Stimulated activated CD8-positive, alpha-beta memory T cell treated with anti-CD3 and anti-CD28 coated beads, Interleukin-4, amount 100 ng/mL, for 1 hour (primary cell): ENCODE measurements at places on chromosomes 6 and 20.

DNA sequence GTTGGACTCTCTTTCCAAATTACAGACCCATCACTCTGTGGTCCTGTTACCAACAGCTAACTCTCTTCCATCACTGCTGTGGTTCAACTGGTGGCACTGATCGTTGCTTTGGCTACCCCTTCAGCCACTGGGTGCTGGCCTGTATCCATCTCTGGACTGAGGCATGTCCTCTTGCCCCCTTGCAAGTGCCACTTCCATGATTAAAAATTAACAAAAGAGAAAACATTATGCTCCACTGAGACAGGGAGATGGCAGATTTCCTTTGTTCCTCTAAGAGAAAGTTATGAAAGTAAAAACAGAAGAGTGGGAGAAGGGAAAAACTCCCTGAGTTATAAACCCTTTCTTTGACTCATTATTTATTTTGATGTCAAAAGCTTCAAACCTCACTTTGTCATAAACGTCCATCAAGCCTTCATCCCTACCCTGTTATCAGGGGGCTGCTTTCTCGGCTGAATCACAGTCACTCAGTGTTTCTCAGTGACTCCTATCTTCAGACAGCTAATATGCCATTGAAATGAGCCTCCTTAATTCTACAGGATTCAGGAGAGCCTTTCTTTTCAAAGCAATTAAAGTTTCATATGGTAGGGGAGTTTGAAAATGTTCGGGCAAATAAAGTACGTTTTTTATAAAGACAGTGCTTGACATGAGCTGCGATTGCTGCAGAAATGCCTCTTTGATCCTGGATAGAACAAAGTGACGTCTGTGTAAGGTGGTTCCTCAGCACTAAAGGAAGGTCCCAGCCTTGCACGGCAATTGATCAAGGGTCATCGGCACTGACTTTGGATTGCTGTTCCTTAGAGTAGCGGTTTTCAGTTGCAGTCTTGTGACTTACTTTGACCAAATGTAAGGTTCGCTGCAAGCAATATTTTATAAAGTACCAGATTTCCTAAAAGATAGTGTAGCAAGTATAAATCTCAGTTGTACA is 49.9 kb upstream of the PBOV1 start:
- DNase-seq, result no peak

- no peak for DNase-seq
These were observed 235.9 kb downstream of the BTBD3 start for GRCh38 chr20:12153628-12154027.

DNA sequence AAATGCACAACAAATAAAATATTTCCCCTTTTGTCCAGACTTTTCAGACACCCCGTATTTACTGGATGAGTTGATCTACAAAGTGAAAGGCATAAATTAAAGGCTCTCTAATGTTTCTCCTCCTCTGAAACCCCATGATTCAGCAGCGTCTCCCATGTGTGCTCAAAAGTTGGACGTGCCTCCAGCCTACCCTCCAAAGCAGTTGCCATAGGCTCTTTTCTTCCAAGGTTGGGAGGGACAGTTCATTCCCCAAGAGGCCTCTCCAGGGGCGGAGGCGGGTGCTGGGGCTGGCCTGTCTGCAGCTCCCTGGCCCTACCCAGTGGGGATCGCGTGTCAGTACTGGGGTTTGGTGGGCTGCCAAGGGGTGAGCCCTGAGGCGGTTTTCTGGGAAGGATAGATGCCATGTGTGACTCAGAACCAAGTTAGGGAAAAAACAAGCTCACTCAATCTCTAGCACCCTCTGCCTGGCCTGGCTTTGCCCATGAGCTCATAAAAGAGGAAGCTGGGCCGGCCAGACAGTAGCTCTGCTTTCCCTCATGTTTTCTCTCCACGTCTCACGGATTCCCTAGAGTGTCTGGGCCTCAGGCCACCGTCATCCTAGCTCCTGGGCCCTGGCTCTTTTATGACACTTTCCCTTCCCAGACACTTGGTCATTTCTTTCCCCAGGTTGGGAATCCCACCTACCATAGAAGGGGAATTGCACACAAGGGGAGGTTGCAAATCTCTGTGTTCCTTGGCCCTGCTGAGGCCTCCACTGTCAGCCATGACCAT is 8.0 kb upstream of the IER3 start:
- no peak for DNase-seq

DNA sequence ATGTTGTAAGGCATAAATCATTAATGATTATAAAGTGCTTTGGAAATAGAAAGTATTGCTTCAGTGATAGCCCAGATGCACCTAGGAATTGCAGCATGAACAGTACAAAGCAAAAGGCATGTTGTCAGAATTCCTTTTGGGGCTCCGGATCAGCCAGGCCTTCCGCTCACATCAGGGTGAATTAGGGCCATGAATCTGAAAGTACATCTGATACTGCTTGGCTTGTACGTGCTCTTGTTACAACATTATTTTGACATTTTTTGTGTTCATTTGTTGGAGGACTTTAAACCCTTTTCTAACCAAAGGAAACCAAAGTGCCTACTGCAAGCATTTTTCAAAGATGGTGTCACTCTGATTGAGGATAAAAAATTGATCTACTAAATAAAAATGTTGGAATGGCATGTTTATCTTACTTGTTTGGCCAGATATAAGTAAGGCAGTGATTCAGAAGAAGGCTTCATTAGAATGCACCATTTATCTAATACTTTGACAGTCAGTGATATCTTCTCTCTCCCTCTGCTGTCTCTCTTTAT is 1005.6 kb upstream of the FLRT3 start:
- DNase-seq, result no peak

GRCh38 chr20:9397928-9398327 is 116.5 kb upstream of the LAMP5 start:
- DNase-seq, result no peak

GRCh38 chr6:33807606-33808005 is 3.8 kb upstream of the MLN start:
- no peak for DNase-seq

- no peak for DNase-seq
These were observed 47.2 kb downstream of the SLC9A8 start for GRCh38 chr20:49859807-49860206.

GRCh38 chr20:39195582-39196021 is 233.5 kb downstream of the DHX35 start:
- DNase-seq, result no peak

- no peak for DNase-seq
These were observed 193.8 kb upstream of the MAN1A1 start for GRCh38 chr6:119543332-119543731.

GRCh38 chr20:63056236-63057170 is 49.7 kb upstream of the BHLHE23 start:
- no peak for DNase-seq

DNA sequence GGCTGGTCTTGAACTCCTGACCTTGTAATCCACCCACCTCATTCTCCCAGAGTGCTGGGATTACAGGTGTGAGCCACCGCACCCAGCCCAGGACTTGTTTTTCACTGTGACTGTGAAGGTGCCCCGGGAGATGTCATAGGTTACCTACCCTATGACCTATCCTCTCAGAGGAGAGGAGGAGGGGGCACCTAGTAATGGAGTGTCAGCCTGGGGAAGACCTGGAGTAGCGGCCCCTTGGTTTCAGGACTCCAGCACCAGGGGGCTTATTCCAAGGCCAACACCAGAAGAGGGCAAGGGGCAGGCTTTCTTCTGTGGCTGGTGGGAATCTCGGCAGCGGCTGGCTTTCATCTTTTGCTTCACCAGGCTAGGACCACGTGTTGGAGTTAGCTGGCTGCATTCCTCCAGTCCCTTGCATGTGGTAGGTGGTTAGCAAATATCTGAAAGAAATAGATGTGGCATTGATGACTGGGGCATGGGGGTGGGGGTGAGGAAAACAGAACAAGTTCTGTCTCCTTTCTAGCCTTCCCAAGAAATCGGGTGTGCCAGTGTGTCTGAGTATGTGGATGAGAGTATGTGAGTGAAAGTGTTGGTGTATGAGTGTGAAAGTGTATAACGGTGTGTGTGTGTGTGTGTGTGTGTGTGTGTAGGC is 7.9 kb upstream of the ITPR3 start:
- no peak for DNase-seq

DNA sequence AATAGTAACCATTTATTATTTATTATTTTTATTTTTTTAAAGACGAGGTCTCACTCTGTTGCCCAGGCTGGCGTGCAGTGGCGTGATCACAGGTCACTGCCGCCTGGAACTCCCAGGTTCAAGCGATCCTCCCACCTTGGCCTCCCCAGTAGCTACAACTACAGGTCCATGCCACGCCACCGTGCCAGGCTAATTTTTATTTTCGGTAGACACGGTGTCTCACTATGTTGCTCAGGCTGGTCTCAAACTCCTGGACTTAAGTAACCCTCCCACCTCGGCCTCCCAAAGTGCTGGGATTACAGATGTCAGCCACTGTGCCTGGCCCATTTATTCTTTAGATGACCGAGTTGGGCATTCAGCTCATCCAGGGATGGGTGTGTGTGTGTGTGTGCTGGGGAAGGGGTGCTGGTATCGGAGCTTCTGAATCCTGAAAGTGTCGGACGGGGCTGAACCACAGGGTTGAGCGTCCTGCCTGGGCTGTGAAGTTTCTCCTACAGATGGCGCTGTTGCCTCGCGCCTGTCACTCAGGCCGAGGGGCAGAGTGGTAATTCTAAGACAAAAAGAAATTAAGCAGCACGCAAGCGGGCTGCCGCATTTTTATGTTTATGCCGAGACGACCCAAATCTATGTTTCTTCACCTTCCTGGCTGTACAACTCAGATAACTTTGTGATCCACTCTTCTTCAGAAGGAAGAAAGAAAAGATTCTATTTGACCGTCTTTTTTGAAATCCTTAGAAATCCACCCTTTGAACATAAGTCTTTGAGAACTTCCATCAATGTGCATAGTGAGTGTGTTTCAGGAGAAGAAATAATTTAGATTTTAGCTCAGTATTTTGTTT is 252.8 kb downstream of the CDH26 start:
- peak; percentile 31 for DNase-seq

DNA sequence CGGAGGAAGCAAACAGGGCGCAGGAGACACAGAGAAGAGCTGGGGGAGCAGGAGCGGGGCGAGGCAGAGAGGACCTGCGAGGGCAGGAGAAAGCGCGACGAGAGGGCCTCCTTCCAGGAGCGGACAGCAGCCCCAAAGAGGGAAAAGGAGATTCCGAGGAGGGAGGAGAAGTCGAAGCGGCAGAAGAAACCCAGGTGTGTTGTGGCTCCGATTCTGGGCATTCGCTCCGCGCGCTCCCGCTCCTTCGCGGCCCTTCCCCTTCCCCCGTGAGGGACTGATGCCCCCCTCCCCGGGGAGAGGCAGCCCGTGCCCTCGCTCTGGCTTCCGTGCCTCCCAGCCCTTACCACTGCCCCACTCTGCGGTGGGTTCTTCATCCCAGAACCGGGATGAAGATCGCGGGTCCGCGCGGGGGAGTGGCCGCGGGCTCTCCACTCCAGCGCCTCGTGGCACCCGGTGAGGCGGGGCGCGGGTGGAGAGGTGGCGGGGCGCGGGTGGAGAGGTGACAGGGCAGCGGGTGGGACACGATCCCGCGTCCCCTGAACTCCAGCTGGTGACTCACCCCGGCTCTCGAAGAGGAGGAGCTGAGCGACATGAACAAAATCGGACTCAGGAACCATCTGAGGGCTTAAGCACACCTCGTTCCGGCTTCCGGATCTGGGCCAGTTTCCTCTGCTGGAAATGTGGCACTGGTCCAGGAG is 22.4 kb downstream of the TMC2 start:
- DNase-seq, result no peak

DNA sequence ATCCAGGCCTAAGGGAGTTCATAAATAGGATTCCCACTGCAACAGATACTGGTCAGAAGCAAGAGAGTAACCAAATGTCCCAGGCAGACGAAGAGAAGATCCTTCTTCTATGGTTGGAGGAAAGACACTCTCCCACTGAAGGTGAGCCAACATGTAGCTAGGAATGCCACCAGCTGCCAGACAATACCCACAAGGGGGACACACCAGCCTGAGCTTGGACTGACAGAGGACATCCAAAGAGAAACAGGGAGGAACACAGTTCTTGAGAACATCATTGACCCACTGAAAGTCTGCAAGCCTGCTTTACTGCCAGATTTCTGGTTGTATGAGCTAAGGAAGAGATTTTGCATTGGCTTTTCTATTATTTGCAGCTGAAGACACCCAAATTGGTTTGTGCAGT is 80.1 kb downstream of the PXDC1 start:
- no peak for DNase-seq

DNA sequence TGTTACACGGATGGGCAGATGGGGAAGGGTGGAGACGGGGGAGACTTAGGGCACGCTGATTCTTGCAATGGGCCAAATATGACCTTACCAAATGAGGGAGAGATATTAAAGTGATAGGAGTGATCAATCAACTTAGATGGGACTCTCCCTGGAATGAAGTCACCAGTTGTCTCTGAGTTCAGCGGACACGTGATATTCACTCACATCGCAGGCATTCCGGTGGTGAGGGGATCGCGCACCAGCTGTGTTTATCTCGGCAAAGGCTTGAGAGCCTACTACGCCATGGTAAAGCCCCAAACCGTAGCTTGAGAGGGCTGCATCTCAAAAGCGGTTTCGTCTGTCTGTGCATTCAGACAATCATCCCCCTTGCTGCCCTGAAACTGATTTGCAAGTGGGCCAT is 5.5 kb downstream of the BMP7 start:
- DNase-seq, result no peak

DNA sequence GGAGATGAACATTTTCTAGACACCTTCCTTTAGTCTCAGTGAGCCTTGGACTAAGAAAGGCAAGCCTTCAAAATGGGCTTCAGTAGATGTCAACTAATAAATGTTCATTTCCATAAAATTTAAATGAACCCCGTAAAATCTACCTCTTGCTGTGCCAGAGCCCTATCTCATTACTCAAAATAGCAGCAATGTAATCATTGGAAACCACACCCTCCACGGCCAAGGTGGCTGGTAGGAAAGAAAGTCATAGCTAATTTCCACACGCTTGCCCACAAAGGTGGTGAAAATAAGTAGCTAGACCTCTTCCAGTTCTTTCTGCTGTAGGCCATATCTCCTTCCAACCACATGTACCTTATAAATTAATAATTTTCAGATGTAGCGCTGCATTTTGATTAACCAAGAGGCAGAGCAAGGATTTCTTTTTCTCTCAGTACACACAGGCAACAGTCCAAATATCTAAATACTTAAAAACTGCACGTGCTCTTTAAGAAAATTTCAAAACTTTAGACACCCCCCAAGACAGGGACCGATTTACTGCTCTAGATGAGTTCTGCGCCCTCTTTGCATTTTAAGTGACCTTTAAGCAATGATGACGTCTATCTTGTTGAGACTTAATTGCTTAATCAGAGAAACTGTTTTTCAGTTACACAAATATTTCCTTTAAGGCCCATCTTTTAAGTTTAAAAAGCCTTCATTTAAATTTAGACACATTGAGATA is 290.8 kb downstream of the ZNF217 start:
- no peak for DNase-seq

DNA sequence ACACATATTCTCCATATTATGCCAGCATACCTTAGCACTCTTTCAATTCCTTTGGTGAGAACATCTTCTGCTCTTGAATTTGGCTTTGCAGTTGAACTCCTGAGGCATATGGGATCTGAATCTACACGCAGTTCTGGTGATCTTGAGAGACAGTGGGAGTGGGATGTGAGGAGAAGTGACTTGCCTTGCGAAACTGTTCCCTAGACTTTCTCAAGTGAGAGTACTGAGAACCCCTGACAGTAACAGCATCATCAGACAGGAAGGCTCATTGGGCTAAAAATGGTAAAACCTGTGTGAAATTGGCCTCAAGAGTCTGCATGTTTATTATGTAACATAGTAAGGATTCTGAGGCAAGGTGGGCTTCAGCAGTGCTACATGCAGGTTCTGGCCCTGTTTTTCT is 49.1 kb upstream of the CEP85L start:
- no peak for DNase-seq
